Tibial artery (tissue), 4 donors: ENCODE measurements at places on chromosomes 1 and 21.

- DNase-seq, result no peak
These were observed 5.2 kb upstream of the SF3A3 start for GRCh38 chr1:37994886-37995566.

DNA sequence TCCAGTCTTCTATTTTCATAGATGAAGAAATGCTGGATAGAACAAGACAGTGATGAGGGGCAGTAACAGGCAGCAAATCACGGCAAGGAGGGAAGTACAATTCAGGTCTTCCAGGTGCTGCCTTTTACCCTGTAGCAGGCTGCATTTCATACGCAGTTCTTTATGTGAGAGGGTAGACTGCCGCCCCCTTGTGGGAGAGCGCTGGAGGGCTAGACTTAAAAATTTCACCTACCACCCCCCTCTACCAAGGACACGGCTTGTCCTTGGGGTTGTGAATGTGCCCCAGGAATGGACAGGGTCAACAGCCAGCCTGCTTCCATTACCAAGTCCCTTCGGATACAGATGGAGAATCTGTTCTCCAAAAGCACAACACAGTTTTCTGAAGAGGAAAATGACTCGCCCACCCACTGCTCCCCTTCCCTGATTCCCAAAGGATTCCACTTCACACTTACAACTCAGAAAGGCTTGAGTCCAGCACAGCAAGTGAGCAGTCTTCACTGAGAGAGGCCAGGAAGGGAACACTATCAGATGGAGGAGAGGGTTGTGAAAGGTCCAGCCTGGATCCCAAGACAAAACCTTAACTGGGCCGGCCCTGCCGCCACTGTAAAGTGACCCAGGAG, 7.4 kb downstream of the WDR77 start:
- no peak for DNase-seq

DNA sequence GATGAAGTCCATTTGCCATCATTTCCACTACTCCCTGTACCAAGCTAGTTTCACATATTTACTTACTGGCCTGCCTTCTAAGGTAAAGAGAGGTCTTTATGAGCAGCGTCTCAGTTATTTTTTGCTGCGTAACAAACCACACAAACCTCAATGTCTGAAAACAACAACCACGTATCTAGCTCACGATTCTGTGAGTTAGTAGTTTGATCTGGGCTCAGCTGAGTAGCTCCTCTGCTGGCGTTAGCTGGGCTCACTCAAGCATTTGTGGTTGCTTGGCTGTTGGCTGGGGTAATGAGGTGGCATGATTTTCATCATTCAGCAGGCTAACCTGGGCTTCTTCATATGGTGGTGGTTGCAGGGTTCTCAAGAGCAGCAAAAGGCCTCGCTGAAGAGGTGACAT, 225.4 kb downstream of the FOXD2 start:
- DNase-seq, result peak; percentile 0

GRCh38 chr1:30462826-30463425, 260.5 kb downstream of the MATN1 start:
- peak; percentile 52 for DNase-seq

DNA sequence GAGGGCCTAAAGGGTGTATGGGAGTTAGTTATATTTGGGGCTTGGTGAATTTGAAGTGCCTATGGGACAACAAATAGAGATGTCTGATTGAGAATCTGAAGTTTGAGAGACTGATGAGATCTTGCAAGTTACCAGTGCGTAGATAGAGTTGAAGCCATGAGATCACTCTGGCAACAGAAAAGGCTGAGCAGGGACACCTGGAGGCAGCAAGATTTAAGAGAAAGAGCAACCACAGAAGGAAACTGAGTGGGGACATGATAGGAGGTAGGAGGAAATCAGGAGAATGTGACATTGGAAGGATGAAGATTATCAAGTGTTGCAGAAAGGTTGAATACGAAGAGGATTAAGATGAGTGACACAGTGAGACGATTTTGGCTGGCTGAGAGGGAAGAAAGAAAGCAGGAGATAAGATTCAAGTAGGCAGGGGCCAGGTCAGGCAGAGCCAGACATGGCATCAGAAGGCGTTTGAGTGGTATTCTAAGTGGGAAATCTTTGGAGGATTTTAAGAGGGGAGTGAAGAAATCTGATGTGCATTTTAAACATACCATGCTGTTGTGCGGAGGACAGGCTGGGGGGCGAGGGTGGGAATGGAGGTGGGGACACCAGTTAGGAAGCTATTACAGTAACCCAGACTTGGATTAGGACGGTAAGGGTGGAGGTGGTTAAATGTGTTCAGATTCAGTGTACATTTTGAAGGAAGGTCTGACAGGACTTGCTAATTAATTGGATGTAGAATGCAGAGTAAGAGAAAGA, 3.0 kb upstream of the MPL start:
- DNase-seq, result no peak

- peak; percentile 67 for DNase-seq
These were observed 121.2 kb downstream of the HMGB4 start for GRCh38 chr1:33984906-33985565.

DNA sequence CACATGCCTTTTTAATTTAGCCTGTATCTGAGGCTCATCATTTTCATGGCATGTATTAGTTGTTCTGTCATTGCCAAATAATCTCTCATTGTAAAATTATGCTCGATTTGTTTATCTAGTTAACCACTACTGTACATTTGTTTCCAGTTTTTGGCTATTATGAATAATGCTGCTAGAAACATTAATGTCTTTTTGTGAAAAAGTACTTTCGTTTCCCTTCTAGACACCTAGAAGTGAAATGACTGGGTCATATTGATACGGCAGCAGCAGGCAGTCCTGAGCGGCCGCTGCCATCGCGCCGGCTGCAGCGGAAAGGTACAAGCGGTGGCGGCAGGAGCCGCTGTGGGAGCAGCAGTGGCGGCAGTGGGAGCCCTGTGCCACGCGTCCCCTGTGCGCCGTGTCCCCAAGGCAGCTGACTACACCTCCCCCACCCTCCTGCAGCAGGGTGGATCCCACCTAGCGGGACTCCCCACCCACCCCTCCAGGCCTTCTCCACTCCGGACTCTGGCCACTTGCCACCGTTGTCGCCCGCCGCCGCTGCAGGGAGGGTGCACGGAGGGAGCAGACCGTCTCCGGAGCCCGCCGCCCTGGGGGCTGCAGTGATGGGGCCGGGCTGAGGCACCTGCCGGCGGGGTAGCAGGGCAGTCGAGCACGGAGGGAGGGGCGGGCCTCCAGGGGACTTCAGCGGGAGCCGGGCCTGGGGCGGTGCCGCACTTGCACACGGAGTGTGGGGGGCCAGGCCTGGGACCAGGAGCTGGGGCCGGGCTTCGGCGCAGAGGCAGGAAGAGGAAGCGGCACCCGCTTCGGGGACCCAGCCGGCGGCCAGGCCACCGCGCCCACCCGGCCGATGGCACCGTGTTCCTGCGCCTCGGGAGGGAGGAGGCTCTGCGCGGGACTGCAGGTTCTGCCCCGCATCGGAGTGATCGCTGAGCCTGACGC, 66.8 kb upstream of the RGS7 start:
- no peak for DNase-seq

DNA sequence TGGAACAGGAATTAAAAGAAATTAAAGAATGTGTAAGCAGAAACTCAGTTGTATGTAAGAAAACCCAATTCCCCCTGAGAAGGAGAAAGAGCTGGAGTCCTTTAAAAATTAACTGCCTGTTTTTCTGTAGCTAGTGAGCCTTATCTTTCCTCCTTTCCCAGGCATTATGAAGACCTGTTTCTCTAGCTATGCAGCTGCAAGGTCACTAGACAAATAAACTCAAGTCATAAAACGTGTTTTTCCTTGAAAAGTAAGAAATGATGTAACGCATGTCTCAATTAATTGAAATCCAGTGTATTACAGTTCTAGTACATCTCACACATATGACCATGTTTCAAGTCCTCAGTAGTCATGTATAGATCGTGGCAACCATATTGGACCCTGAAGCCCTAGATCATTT, 5.3 kb downstream of the S100A12 start:
- DNase-seq, result no peak
